ENCODE measurements at places on chromosomes 2 and 18. TPM values are rescaled to one million over a fixed set of nuclear protein-coding genes. Genes with fewer than 3 reads are reported as not detected.

- no peak for DNase-seq
Observed at GRCh38 chr18:45025089-45025450, 344.4 kb downstream of the SETBP1 start.

DNA sequence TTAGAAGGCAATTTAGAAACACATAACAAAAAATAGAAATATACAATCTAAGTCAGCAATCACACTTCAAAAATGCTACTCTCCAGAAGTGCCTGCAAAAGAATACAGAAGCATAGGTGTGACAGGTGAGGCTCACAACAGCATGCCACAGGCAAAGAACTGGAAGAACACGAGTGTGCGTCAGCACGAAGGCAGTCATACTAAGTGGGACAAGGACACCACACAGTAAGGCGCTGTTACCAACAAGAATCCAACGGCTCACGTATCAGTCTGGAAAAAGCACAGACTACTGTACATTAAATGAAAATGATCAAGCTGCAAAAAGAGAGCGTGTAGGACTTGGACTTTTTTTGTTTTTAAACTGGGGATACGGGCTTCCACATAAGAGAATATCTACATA, 18.7 kb downstream of the HDLBP start:
- DNase-seq, result no peak

- no peak for DNase-seq
Observed at GRCh38 chr2:3692375-3692774, 11.0 kb upstream of the DCDC2C start.

DNA sequence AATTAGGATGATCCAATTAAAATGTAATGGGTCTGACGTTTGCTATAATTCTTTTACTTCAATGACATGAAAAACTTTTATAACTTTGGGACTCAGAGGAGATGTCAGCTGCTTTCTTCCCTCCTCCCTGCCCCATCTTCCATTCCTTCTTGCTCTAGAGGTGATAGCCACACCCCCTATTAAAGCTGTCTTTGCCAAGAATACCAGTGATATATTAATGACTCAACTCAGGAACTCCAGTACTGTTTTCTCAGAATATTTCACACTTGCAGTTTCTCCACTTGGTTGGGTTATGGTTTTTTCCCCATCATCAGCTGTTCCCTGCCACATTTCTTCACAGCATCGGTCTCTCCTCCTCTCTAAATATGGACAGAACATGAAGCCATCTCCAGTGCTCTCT, 184.0 kb downstream of the KCNE4 start:
- DNase-seq, result no peak

DNA sequence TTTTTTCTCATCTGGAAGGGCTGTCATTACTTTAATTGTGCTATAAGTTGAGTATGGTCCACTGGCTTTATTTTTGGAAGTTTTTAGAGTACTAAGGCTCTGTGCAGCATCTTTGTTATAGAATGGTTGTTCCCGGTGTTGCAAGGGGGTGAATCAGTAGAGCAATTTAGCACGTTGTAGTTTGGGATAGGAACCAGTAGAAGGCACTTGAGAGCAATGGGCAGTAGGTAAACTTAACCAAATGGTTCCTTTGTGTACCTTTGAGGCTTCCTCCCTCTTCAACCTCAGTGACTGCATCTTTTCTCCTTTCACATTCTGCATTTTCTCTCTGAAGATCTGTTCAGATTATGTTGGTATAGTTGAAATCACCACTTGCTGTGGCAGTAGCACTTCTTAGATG, 238.2 kb upstream of the SYT4 start:
- DNase-seq, result no peak

DNA sequence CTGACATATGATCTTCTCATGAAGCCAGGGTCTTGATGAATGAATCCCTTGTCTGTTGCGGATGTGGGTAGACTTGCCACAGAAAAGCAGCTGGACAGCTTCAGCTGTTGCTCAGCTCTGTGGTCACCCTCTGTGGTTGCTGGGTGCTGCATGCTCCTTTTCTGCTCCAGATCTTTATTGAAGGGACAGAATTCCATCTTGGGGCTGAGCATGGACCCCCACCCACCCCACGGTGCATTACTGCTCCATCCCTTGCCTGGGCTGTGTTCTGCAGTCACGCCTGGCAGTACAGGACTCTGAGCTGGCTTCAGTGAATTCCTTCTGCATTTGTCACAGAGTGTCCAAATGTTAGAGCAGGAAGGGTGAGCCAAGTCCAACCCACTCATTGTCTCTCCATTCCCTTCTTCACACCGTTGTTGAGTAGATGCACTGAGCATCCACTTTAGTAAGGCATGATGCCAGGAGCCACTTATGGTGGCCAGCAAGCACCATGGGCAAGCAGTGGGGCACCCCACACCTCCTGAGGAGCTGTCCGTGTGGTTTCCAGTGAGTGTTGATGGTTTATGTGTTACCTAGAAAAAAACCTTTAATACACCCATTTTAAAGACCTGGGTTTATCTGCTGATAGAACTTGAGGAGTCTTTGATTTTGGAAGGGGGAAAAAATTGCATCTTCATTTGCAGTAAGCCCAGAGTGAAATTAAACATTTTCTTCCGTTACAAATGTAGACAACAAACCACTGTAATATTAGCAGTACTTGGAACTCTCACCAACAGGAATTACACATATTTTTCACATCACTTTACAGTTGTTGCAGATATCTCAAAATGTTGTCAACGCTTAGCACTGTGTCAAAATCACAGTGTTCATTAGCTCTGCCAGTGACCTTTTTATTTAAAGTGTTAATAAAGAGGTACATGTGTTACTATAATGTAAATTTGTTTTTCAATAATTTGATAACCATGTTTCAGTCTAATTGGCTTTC, 14.7 kb upstream of the ITGB6 start:
- peak; percentile 92 for DNase-seq

The CFAP221 gene
- 1.8 TPM for total RNA-seq

The GPR75 gene
- total RNA-seq, result 1.6 TPM

DNA sequence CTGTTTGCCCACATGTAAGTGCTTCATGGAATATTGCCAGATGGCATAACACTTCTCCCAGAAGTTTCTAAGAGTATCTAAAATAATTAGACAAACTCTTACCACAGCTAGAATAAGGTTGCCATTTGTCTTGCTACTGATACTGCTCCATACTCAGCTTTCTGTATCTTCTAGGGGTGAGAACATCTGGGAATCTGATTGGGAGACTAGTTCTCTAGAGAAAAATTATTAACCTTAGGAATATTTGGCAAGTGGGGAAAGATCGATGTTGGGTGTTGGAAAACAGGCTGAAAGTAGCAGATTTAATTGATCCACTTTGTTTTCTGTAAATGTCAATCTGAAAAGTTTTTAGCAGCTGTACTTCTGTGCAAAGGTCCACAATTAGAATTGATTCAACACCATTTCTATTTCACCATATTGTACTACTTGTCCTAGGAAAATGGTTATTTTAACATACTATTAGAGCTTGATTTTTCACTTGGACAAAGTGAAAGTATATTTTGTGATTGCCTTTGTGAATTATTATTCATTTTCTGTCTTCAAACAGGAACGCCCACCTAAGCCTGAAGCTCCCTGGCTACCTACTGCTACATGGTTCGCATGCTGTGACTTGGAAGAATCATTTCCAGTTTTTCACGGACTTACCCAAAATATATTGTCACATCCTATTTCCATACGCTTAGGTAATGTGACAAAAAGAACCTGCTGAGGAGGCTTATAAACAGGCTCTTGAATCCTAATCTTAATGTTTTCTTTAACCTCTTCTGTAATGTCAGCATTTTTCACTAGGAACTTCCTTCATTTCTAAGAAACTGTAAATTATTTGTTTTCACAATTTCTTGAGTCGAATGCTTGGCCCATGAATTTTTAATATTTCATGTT, 147.7 kb downstream of the TRABD2A start:
- no peak for DNase-seq

Data from kidney epithelial cell (primary cell).